ENCODE measurements at places on chromosomes 16 and 17.
A peak's percentile ranks its signal among the peaks of the same experiment; 100 is the strongest.

DNA sequence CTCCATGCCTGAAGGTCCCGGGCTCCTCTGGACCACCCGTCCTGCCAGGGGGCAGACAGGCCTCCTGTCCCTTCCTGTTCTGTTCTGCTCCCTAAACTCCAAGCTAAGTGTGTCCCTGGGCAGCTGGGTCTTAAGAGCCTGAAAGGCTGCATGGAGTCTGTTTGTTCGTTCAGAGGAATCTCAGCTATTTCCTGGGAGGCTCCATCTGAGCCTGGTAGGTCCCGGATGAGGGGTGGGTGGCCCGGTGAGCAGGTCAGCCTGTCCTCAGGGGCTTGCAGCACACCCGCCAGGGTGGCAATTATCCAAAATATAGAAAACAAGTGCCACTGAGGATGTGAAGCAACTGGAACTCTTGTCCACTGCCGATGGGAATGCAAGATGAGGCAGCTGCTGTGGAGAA, 12.6 kb downstream of the ACTG1 start:
- H3K27ac ChIP-seq: no peak overlapping the region
- DNase-seq: no peak
- H3K4me1 ChIP-seq: peaks cover 2% of the 10 kb centered on the region

DNA sequence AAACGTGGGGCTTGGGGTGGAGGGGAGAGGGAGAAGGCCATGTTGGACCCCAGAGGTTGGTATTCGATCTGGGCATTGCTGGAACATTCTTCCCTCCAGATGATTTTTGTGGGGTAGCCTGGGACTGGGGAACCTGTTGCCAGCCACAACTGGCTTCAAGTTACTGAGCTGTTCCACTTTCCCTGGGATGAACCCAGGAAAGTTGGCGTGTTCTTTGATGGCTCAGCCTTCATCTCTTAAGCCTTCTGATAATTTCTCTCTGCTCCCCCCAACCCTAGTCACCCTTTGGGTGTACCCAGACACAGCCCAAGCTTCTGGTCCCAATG, 2.1 kb downstream of the TBX21 start:
- peaks cover 17% of the 10 kb centered on the region for H3K36me3 ChIP-seq
- H3K27ac ChIP-seq: peak overlapping the region; percentile 90
- DNase-seq: no peak
- H3K4me3 ChIP-seq: peak overlapping the region; percentile 93
- H3K4me1 ChIP-seq: peaks cover 72% of the 10 kb centered on the region
- H3K27me3 ChIP-seq: no peaks in the 10 kb centered on the region

- H3K27ac ChIP-seq: no peak overlapping the region
- H3K27me3 ChIP-seq: no peaks in the 10 kb centered on the region
- no peaks in the 10 kb centered on the region for H3K36me3 ChIP-seq
- peaks cover 4% of the 10 kb centered on the region for H3K4me1 ChIP-seq
- H3K4me3 ChIP-seq: no peak overlapping the region
These were observed 65.2 kb downstream of the NKD1 start for GRCh38 chr16:50613281-50613963.

- H3K4me3 ChIP-seq: no peak overlapping the region
- H3K27me3 ChIP-seq: no peaks in the 10 kb centered on the region
- peaks cover 6% of the 10 kb centered on the region for H3K36me3 ChIP-seq
- H3K27ac ChIP-seq: no peak overlapping the region
- H3K4me1 ChIP-seq: peaks cover 12% of the 10 kb centered on the region
These were observed 155.1 kb downstream of the CHD9 start for GRCh38 chr16:53209877-53210276.

- no peaks in the 10 kb centered on the region for H3K27me3 ChIP-seq
- DNase-seq: no peak
- H3K4me1 ChIP-seq: no peaks in the 10 kb centered on the region
These were observed 1299.0 kb downstream of the CDH11 start for GRCh38 chr16:63822818-63823217.

- H3K4me1 ChIP-seq: peaks cover 52% of the 10 kb centered on the region
- peaks cover 27% of the 10 kb centered on the region for H3K36me3 ChIP-seq
- DNase-seq: no peak
- H3K4me3 ChIP-seq: no peak overlapping the region
- no peaks in the 10 kb centered on the region for H3K27me3 ChIP-seq
These were observed 36.3 kb upstream of the ZNF750 start for GRCh38 chr17:82876149-82876548.

DNA sequence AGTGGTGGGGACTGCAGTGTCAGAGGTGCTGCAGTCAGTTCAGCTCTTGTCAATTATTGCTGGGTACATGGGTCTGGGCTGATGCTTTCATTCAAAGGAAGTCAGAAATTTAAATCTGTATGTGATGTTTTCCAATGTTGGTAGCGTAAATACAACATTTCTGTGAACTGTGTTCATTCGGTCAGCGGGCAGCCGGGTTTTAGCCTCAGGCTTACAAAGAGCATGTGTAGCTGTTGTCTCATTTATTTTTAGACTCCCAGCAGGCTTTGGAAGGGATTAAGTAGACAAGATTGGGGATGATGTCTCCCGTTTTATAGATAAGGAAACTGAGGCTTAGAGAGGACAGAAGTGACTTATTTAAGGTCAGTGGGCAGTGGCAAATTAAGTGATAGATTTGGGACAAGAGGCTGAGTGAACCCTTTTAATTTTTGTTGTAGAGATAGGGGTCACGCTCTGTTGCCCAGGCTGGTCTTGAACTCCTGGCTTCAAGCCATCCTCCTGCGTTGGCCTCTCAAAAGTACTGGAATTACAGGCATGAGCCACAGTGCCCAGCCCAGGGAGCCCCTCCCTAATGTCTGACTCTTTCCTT, 8.1 kb downstream of the AQP8 start:
- DNase-seq: no peak
- no peak overlapping the region for H3K27ac ChIP-seq
- peaks cover 2% of the 10 kb centered on the region for H3K4me1 ChIP-seq
- no peak overlapping the region for H3K4me3 ChIP-seq
- H3K27me3 ChIP-seq: no peaks in the 10 kb centered on the region
- no peaks in the 10 kb centered on the region for H3K36me3 ChIP-seq

All from activated CD8-positive, alpha-beta T cell treated with anti-CD3 and anti-CD28 coated beads, Interleukin-2, amount 10 ng/mL, durations not matched to agents 7 days and 5 days (primary cell).